ENCODE measurements at places on chromosomes 4 and X.

- DNase-seq = no peak
Observed at GRCh38 chr4:147682755-147683154, 1.2 kb downstream of the PRMT9 start.

- no peak for DNase-seq
Observed at GRCh38 chrX:118503260-118504041, 7.8 kb downstream of the DOCK11 start.

DNA sequence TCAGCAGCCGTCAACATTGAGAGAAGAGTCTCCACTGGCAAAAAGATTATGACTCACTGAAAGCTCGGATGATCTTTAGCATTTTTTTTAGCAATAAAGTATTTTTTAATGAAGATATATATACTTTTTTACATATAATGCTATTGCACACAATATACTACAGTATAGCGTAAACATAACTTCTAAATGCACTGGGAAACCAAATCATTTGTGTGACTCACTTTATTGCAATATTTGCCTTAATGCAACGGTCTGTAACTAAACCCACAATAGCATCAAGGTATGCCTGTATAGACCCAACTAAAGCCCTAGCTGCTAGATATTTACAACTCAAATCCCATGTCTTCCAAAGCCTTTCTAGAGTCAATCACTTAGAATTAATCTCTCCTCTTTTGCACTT, 52.3 kb upstream of the EDNRA start:
- DNase-seq = no peak

DNA sequence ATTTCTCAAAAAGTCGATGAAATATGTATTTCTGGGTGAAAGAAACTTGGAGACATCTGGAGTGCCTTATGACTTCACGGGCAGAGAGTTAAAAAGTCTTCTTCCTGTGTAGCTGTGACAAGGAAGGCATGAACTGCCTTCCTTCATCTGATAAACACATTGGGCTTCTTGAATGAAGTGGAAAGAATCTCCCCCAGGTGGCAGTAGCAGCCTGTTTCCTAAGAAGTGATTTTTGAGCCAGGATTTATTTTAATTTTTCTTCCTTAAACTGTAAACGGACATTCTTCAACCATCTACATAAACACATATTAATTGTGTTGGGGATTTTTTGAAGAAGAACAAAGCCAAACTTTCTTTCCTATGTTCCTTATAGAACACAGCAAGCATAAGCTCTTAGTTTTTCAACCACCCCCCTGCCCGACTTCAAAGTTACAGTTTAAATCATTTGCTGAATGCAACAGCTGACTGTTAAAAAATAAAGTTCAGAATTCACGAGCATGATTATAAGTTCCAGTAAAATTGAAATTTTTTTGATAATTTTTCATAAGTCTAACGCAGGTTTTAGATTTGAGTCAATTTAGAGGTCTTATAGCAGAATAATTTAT, 980 bp upstream of the GIMD1 start:
- DNase-seq = peak; percentile 16

DNA sequence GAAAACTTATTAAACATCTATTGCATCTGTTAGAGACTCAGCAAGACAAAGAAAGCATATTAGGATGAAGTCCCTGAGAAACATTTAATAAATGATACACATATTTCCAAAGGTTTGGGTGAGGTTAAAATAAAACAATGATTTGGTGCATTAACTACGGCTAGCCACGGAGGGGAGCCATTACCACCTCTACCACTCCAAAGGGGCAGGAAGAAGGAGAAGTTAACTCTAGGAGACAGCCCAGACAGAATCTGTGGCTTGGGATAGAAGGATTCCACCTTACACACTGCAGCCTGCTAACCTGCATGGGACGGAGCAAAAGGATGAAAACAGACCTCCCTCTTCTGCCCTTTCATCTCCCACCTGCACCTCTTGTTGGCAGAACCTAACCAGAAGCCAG, 189.1 kb upstream of the C1QTNF7 start:
- peak; percentile 42 for DNase-seq

DNA sequence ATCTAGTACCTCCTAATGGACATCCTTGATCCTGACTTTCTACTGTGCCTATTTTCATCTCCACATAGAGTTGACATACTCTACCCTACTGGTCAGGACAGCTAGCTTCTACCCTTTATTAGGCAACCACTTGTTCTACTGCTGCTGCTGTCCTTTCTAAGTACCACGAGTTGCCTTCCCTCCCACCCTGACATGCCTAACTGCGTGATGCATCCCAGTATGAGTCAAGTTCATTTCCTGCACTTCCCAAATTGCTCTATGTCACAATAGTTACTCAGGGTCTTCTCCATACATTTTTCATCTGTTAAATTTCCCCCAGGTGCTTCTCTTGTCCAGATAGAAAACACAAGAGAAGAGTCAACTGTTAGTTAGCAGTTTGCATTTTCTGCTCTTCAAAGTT, 133.4 kb downstream of the TBC1D19 start:
- no peak for DNase-seq

DNA sequence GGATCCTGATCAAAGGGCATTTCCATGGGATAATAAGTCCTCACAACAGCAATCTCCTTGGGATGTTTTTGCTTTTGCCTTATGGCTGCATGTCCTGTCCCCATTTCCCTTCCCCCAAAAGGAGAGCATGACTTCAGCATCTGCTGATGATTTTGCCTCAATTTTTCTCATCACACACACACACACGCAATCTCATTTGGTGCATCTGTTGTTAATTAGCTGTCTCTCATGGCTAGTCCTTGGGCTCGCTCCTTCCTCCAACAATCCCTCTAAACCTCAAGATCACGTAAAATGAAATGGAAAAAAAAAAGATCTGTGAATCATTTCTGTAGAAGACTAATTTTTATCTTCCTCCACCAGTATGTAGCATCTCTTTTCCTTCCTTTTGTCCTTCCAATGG, 153.6 kb downstream of the RBMX2 start:
- DNase-seq = no peak

- DNase-seq = no peak
Observed at GRCh38 chr4:138410266-138410665, 168.1 kb upstream of the SLC7A11 start.

DNA sequence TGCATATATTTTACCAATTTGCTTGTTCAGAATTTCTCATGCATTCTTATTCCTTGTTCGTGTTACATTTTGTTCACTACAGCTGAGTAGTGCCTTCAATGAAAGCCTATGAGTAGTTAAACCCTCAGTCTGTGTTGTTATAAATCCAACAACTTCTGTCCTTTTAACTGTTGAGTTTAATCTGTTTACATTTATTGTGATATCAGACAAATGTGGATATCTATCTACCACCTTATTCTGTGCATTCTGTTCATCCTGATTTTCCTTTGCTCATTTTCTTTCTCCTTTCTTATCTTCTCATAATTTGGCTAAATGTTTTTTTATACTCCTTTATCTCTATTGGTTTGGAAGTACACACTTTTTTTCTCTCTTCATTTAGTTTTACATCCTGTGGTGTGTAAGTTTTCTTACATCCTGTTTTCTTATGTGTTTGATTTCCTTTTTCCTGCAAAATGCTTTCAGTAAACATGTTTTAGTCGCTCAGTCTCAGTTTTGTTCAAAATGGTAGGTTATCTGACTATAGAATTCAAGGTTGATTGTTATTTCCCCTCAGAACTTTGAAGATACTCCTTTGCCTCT, 54.2 kb downstream of the CASP6 start:
- DNase-seq = no peak

GRCh38 chrX:132046533-132046932, 23.4 kb downstream of the STK26 start:
- DNase-seq = no peak
